ENCODE measurements at places on chromosomes 16 and 17.

DNA sequence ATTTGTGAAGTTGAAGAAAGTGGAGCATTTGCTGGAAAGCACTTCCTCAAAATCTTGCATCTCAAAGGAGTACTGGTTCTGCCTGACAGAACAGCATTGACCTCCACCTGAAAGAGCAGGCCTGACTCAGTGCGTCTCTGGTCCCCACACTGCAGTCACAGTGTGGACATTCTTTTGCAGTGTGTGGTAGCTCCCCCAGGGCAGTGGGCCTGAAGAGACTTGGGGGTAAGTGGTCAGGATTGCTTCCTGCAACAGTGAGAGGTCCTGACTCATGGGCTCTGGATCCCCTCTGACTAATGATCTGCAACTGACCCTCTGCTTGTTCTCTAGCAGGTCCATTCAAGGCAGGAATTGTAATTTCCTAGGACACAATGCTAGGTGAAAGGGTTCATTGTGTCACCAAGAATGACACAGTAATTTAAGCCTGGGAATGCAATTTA lies 204.9 kb upstream of the KCNJ16 start:
- no peak for DNase-seq

DNA sequence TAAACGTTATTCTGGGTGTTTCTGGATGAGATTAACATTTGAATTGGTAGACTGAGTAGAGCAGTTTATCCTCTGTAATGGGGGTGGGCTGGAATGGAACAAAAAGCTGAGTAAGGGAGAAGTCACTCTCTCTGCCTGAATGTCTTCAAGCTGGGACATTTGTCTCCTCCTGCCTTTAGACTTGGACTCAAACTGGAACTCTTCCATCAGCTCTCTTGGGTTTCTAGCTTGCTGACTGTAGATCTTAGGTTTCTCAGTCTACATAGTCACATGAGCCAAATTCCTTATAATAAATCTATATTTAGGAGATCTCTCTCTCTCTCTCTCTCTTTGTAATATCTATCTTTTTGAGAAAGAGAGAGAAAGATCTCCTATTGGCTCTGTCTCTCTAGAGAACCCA lies 553.3 kb upstream of the CDH11 start:
- no peak for DNase-seq

DNA sequence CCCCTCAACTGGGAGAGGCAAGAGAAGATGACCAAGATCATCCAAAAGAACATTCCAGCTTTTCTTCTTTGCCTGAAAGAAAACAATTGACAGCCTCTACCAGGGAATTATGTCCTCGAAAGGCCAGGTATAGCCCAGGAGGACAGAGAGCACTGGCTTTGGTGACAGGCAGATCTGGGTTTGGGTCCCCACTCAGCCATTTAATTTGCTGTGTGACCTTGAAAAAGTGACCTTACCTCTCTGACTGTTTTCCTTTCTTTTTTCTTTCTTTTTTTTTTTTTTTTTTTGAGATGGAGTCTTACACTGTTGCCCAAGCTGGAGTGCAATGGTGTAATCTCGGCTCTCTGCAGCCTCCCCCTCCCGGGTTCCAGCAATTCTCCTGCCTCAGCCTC lies 27.7 kb upstream of the KIFC3 start:
- DNase-seq = no peak

DNA sequence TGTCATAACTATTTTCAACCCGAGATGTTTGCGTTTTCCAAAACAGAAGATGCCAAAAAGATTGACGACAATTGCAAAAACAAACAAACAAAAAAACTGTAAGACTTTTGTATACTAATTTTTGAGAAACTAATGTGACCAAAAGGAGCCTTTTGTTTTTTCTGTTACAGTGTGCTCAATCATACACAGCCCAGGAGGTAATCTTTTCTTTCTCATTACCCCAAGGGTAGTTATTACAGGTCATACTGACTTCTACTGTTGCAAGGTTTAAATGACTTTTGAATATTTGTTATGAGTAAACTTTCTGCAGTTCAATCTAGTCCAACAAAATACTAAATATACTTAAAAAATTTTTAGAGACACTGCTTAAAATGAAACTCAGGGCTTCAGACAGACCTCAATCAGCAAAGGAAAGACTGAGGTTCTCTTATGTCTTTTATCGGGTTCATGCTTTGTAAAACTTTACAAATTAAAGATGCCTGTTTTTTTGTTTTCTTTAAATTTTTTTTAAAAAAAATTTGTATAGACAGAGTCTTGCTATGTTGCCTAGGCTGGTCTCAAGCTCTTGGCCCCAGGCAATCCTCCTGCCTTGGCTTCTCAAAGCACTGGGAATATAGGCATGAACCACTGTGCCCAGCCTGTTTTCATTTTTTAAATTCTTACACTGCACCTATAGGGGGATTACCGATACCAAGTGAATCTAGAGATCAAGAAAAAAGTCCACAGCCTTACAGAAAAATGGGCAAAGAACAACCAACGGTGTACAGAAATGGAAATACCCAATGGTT lies 47.6 kb downstream of the SPOP start:
- DNase-seq = no peak

DNA sequence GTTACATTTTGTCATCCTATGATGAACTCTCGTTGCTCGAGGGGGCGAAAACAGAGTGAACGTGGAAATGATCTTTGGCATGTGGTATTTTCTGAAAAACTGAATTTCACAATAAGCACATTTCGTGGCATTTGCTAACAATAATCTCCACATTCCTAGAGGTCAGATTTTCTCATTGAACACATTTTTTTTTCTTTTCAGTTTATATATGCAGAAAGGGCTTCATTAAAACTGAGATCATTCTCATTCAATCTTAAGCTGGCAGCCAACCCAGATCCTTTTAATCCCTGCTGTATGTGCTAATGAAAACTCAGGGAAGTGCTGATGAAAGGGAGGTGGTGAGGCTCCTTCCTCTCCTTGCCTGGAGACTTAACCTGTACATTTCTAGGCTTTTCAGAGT lies 52.6 kb downstream of the PRKCA start:
- DNase-seq = no peak

- DNase-seq = no peak
Measured at GRCh38 chr16:29687755-29688154, 8.8 kb downstream of the QPRT start.

- no peak for DNase-seq
Measured at GRCh38 chr16:51888016-51888415, 658.9 kb downstream of the TOX3 start.

GRCh38 chr16:66152181-66152580 lies 214.3 kb upstream of the CDH5 start:
- no peak for DNase-seq

DNA sequence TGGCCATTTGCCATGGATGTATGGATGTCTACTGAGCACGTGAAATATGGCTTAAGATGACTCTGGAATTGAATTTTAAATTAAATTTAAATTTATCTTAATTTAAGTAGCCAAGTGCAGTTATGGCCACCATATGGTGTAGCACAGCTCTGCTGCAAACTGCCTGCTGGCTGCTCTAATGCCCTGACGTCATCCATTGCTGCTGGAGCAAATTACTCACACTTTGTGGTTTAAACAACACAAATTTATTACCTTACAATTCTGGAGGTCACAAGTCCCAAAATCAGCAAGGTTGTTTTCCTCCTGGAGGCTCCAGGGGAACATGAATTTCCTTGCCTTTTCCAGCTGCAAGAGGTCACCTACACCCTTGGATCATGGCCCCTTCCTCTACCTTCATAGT lies 679.3 kb upstream of the EEF2KMT start:
- no peak for DNase-seq

GRCh38 chr16:66964049-66964448 lies 3.0 kb downstream of the CES3 start:
- no peak for DNase-seq

DNA sequence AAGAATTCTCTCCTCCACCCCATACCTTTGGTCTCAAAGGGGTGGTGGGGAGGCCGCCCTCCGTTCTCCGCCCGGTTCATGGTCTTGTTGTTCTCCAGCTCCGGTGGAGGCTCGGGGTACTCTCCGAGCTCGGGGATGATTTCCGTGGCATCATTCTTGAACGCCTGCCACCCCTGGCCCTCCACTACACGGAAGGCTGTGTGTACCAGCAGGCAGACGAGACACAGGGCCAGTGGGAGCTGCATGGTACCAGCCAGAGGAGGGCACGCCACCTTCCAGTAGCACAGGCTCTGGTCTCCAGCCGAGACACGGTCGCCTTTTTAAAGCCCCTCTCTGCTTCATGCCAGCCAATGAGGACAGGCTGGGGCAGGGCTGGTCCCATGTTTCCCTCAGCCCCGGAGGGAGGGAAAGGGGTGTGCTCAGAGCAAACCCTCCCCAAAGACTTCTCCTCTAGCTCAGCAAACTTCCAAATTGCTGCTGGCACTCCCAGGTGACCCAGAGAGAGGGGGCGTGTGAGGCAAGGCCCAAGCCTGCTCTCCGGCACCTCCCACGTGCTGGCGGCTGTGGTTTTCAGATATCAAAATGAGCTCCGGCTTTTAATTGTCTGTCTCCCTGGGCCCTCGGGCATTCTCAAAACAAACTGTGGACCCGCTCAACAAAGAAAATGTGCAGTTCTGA lies at the start of gene SOST:
SOST (minus strand) TSS at position 295 of the 678 bp plus-strand sequence; CDS start at position 245, 50 bp downstream.
- no peak for DNase-seq

DNA sequence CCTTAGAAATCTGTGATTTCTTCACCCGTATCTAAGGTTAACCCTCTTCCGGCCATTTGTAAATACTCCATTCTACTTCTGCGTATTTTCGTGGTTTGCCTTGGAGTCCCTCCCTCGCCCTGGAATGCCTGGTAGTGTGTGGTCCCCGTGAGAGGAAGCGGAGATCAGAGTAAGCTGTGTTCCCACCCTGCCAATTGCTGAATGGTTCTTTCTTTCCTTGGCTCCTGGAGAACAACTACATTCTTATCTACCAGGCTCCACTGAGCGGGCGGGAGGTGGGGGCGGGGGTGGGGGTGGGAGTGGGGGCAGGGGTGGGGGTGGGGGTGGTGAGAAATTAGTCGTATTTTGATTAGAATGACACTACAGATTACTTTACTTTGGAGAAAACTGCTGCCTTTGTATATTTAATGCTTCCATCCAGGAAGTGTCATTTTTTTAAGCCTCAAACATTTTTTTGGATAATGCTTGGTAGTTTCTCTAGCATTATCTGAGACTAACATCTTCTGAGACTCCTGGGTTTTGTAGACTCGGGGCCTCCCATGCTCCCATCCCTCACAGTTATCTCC lies 20.9 kb upstream of the FASN start:
- DNase-seq = no peak

- no peak for DNase-seq
Measured at GRCh38 chr16:3922241-3922640, 41.7 kb upstream of the CREBBP start.

DNA sequence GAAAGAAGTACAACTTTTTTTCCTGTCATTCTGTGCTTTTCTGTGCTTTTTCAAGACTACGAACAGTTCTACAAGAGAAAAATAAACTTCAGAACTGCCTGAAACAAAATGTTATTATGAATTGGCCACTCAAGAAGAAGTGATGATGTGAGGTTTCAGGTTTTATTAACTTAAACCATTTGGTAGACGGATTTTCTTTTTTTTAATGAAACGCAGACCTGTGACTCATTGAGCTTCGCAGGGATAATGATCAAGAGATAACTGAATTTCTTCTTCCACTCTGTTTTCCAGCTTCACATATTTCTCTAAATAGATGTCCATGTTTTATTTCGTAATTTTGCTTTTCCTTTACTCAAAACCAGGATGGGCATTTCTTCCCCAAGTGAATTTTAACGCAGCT lies 32.7 kb downstream of the AIPL1 start:
- DNase-seq = no peak

- DNase-seq = no peak
Measured at GRCh38 chr17:79870540-79870939, 31.3 kb upstream of the CBX4 start.

DNA sequence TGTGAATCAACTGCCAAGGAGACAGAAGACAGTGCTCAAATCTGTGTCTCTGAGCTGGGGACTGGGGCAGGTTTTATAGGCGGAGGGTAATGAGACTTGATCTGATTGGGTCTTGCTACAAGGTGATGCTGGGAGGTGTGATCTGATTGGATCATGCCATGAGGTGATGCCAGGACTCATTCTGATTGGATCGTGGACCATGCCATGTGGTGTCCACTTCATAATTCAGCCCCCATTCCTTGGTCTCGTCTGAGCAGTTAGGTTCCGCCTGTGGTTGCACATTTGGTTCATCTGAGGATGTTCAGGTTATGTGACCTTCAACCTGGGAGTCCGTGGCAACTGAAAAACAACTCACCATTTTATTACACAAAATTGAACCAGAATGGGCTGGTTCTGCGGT lies 41.0 kb downstream of the OTOA start:
- DNase-seq = no peak

GRCh38 chr17:48384164-48384563 lies 45.9 kb downstream of the SKAP1 start:
- DNase-seq = no peak

- no peak for DNase-seq
Measured at GRCh38 chr17:75496005-75496404, 19.3 kb downstream of the CASKIN2 start.

DNA sequence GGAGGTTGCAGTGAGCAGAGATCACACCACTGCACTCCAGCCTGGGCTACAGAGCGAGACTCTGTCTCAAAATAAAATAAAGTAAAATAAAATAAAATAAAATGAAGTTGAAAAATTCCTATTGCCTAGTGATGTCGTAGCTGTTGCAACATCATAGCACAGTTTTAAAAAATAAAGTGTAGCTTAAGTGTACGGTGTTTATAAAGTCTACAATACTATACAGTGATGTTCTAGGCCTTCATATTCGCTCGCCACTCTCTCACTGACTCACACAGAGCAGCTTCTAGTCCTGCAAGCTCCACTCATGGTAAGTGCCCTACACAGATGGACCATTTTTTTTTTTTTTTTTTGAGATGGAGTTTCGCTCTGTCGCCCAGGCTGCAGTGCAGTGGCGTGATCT lies 43.5 kb upstream of the MNT start:
- no peak for DNase-seq

GRCh38 chr16:85924675-85925074 lies 25.7 kb downstream of the IRF8 start:
- DNase-seq = no peak

DNA sequence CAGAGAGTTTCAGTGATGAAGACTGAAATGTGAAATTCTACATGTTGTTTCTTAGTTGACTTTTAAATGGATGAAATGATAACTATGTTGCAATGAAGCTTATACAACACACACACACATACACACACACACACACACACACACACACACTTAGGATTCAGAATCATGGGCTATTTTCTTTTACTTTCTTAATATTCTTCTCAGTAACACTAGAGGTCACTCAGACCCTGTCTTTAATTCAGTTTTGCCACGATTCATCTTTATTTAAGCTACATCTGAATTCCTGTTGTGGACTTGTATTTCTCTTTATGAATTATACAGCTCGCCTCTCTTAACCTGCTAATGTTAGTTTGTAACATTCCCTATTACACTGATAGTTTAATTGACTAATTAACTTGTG lies 109.6 kb upstream of the GOT2 start:
- DNase-seq = peak; percentile 31
